HT-29 (cell line): ENCODE measurements at places on chromosomes 1 and 21.

DNA sequence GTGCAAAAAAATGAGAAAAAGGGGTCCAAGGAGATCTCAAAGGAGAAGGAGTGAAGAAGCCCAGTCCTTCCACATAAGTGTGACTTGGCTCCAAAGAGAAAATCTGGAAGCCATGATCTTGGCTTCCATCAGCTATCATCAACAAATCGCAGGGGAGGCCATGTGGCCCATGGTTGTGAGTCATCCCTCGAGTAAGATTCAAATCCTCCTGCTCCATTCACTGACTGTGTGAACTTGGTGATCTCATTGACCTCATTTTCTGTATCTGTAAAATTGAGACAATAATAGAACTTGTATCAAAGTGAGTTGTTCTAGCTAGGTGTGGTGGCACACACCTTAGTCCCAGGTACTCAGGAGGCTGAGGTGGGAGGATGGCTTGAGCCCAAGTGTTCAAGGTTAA lies 79.1 kb upstream of the OLIG2 start:
- no peak for DNase-seq

- DNase-seq: no peak
Measured at GRCh38 chr1:48093147-48093546, 96.0 kb upstream of the TRABD2B start.

DNA sequence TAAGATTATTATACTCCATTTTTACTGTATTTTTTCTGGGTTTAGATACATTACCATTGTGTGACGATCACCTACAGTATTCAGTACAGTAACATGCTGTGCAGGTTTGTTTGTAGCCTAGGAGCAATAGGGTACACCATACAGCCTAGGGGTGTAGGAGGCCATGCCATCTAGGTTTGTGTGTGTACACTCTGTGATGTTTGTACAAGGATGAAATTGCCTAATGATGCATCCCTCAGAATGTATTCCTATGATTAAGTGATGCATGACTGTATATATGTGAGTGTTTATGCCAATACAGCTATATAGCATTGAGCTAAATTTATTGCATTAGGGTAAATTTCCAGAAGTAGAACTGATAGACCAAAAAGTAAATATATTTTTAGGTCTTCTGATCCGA lies 23.3 kb downstream of the TUFT1 start:
- no peak for DNase-seq

DNA sequence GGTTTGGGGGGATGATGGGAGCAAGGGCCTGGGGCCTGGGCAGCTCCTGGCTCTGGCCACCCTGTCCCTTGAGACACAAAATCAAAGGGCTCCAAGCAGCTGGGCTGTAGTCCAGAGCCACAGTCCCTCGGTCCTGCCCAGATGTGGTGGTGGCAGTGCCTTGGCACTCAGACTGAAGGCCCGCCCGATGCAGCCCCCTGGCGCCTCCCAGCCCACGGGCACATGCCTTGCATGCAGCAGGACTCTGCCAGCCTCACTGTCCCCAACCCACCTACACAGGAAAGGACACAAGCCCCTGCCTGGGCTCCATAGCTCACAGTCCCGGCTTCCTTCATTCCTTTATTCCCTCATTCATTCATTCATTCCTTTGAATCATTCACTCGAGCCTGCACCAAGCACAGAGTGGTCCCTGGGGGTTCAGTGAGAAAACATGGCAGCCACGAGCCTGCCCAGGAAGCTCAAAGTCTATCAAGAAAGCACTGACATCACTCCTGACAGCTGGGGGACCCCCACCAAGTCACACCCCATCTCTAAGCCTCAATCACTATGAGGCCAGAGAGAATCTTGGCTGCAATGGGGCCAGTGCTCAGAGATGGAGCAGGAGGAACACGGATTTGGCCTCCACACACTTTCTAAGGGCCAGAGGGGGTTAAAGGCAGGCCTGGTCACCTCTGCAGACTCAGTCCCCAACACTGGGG lies 5.8 kb downstream of the SDC3 start:
- DNase-seq: no peak

DNA sequence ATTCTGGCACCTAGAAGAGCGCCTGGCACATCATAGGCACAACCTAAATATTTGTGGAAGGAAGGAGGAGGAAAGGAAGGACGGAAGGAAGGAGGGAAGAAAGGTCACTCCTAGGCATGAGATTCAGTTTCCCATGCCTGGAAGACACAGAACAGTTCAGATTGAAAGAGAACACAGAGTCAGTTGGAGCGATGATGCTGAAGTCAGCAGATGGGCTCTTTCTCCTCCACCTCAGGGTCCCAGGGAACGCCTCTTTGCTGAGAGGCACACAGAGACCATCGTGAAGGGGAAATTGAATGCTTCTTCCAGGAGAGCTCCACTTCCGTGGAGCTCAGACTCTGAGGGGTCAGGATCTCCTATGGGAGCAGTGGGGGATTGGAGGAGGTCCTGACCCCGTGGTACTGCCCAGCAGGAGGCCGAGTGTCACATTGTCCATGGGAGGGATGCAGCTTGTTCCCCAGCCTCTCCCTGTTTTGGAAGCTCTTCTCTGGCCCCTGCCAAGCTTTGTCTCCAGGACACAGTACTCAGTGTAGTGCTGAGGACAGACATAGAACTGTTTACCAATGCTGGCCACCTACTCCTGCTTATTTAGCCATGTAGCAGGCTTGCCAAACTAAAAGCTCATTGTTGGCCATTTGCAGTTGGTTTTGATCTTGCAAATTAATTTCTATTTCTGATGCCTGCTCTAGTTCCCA lies 2.4 kb downstream of the MYBPHL start:
- DNase-seq: no peak

- no peak for DNase-seq
Measured at GRCh38 chr1:107793896-107794453, 171.0 kb downstream of the VAV3 start.

GRCh38 chr21:31107871-31108270 lies 69.6 kb upstream of the KRTAP19-8 start:
- no peak for DNase-seq

GRCh38 chr1:185393815-185394214 lies 76.8 kb upstream of the IVNS1ABP start:
- DNase-seq: peak; percentile 67

DNA sequence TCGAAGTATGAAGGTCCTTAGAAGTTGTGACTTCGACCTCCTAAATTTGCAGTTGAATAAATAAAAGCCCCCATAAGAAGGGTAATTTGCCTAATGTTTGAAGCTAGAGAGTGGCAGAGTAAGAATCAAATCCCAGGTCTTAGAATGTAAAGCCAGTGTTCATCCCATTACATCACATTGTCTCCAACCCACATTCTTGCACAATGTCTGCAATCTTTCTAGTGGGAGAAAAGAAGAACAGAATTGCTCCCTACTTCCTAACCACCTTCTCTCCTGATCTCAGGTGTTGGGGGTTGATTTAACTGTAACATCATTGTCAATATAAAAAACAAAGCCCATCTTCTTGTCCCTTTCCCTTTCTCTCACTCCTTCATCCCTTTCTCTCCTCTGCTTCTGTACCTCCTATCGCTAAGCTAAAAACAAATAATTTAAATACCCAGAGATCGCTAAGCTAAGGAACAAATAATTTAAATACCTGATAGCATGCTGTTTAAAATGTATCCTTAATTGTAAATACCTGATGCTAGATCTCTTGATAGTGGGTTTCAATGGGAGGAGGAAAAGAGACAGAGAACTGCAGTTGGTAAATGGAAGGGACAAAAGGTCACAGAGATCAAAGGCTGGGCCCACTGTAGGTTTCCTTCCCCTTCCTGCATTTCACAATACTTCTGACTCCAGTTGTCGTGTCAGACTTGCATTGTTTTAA lies 32.1 kb upstream of the CCDC190 start:
- no peak for DNase-seq

GRCh38 chr1:164773102-164773501 lies 214.1 kb downstream of the PBX1 start:
- DNase-seq: no peak

GRCh38 chr1:197422993-197423392 lies 154.9 kb downstream of the CRB1 start:
- DNase-seq: no peak

- DNase-seq: no peak
Measured at GRCh38 chr1:64550510-64550909, 80.6 kb downstream of the CACHD1 start.

- DNase-seq: no peak
Measured at GRCh38 chr1:87887100-87887499, 558.4 kb downstream of the LMO4 start.

DNA sequence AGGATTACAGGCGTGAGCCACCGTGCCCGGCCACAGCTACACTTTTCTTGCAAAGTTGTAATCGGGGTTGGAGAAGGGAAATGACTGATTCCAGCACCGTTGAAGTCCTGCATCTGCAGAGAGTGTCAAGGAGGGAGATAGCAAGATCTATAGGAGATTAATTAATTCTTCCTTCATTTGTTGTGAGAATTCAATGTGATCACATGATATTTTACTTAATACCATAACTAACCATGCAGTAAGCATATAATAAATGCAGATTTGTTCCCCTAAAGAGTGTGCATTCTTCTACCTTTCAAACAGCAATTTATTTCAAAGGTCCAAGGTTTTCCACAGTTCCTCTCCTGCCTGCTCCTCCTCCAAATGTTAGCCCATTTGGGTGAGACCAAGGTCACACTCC lies 204.5 kb downstream of the GREM2 start:
- DNase-seq: no peak

DNA sequence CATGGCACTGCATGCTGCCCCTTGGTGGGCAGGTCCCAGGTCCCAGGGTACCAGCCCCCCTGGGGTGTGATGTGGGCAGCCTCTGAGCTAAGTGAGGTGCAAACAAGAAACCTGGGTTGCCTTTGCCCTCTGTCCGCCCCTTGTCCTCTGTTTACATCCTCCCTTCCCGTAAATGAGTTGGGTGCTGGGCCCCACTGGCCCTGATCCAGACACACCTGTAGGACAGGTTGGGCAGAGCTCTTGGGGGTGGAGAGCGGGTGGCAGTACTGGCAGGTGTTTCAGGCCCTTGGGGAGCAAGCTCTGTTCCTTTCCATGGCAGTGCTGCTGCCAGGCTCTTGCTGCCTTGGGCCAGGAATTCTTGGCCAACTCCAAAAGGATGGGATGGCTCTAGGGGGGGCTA lies 35.8 kb downstream of the ELF3 start:
- peak; percentile 97 for DNase-seq

DNA sequence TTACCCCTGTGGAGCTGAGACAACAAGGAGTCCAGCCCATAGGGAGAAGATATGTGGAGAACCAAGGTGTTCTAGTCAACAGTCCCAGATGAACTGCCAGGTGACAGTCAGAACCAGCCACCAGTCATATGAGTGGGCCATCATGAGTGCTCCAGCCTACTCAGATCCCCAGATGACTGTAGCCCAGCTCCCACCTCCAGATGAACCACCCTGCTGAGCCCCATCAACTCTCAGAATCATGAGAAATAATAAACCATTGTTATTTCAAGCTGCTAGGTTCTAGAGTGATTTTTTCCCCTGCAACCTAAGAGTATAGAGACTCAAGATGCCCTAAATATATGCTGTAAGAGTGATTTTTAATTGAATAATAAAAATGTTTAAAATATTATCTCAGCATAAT lies 444.2 kb downstream of the GPATCH2 start:
- DNase-seq: no peak

GRCh38 chr1:151703813-151704212 lies 12.8 kb downstream of the CELF3 start:
- no peak for DNase-seq

- no peak for DNase-seq
Measured at GRCh38 chr1:45306319-45306718, 20.4 kb upstream of the HPDL start.

- DNase-seq: no peak
Measured at GRCh38 chr21:33135925-33136324, 66.0 kb downstream of the OLIG1 start.

GRCh38 chr21:39022863-39023693 lies 160.2 kb downstream of the PSMG1 start:
- DNase-seq: peak; percentile 60

GRCh38 chr21:35697321-35697808 lies 363.0 kb downstream of the SETD4 start:
- no peak for DNase-seq

- DNase-seq: no peak
Measured at GRCh38 chr1:76230842-76231281, 156.3 kb downstream of the ST6GALNAC3 start.

DNA sequence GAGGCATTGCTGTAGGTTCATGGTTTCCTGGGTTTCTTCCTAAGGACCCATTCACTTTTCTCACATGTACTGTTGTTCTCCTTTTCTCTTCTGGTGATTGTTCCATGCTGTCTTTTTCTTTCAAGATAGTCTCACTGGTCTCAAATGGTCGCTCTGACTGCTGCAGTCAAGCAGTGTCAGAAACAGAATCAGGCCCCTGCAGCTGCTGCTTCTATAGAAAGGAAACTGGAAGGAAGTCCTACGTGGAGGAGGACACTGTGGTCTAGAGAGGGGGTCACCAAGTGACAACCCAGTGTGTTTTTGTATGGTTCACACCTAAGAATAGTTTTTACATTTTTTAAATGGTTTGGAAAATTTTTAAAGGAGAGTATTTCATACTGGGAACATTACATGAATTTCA lies 2.4 kb downstream of the NECAP2 start:
- no peak for DNase-seq

DNA sequence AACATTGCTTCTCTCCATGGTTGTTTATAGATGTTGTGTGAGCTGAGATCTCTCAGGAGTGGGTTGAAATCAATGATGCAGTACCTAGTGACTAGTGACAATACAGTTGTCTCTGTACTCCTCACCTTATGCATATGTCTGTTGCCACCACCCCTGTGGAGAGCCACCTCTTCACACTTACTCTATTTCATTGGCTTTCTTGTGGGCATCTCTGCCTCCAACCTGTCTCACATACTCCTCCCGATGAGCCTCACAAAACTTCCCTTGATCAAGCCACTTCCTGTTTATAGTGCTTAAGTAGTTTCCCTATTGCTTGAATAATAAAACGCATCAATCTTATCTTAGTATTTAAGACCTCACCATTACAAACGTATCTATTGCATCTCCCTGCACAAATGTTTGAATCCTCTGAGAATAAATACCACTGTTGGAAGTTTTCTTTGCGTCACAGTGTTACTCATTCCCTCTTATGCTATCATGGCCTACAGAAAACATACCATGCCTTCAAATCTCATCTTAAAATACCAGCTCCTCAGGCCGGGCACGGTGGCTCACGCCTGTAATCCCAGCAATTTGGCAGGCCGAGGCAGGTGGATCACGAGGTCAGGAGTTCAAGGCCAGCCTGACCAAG lies 54.7 kb upstream of the GREM2 start:
- DNase-seq: no peak

DNA sequence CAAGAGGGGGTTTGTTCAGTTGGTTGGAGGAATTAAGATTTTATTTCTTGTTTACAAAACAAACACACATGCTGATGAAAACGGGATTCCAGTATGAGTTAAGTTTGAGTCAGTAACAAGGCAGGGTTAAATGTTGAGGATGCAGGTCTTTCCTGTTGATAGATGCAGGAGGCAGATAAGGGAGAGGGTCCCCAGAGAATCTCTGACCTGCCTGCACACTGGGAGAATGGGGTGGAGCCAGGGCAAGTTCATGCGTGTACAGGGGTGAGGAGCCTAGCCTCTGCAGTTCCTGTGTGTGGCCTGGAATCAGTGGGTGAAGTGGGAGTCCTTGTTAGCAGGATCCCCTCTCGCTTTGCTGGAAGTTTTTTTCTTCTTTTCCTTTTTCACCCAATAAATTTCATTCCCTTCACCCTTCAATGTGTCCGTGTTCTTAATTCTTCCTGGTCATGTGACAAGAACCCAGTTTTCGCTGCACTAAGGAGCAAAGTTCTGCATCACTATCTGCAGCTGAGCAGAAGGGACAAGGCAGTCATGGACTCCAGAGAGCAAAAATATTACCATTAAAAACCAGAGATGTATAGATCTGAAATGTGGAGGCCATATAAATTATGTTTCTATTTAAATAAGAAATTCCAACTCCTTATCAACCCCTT lies 69.9 kb upstream of the MARK1 start:
- DNase-seq: no peak
